ENCODE measurements at places on chromosomes 13 and 19.

DNA sequence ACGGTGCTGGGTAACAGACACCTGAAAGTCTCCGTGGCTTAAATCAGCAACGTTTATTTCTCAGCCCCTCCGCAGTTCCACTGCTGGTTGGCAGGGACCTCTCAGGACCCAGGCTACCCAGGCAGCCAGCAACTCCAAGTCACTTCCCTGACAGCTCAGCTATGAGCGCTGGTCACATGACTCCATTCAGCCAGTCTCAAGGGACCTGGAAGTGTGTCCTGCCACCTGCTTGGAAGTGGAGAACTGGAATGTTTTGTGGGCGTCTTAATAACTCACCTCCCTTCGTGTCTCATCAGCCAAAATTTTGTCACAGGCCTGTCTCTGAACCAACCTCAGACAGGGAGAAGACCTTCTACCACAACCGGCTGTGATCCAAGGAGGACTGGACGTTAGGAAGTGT, 72.8 kb downstream of the DPF1 start:
- DNase-seq: no peak

DNA sequence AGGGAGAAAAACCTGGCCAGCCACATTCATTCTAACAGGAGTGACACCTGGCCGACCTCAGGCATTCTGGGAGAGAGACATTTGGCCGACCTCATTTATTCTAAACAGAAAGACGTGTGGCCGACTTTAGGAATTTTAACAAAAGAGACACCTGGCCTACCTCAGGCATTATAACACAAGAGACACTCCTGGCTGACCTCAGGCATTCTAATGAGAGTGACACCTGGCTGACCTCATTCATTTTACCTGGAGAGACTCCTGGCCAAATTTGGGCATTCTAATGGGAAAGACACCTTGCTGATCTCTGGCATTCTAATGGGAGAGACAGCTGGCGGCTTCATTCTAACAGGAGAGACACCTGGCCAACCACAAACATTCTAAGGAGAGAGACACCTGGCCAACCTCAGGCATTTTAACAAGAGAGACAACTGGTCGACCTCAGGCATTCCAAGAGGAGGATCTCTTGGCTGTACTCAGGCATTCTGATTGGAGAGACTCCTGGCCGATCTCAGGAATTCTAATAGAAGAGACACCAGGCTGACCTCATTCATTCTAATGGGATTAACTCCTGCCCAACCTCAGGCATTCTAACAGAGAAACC, 1353.9 kb downstream of the UQCRFS1 start:
- DNase-seq: no peak

DNA sequence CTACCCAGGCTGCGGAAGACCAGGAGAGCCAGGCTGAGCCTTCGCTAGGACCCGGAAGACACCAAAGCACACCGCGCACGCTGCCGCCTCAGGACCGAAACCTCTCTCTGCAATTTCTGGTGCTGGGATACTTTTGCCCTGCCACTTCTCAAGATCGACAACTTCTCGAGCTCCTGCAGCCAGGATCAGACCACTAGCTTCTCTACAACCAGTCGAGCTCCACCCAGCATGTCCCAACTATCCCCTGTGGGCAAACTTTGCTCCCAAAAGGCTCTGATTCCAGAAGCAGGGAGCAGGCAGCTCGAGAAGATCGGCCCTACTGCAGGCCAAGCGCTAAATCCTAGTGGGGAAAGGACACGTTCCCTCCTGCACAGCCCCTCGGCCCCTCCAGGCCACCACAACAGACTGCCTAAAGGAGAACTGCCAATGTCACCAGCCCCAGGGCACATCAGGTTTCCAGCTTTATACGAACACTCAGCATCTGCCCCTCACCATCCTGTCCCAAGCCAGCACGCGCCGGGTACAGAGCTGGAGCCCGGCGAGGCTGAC, 979 bp downstream of the AKAP8 start:
- DNase-seq: peak; percentile 67

GRCh38 chr13:113876346-113877148, 12.7 kb upstream of the GAS6 start:
- DNase-seq: no peak

DNA sequence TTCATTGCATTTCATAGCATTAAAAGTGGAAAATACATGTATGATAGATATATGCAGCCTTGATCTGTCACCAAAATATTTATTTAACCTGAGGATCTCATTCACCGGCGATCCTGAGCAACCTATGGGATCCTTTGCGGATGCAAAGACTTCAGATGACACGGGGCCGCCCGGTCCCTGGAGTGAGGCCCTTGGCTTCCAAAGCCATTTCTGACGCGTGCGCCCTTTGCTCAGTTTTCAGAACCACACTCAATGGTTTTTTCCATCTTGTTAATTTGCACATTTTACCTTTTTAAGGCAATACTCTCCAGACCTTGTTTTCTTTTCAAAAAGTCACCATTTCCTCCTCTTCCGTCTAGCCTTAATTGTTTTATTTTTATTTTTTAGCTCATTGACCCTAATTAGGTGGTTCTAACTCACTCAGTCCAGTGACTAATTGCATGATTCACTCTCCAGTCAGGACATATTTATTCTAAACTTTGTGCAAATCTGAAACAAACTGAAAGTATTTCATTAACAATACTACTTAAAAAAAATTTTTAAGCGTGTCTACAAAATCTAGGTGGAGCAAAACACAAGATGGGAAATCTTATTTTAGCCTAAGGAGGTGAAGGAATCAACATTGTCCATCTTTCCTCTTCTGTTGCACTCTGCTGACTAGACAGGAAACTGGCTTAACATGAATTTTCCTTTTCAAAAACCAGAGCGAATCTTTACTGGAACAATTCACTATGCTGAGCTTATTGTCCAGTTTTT, 47.9 kb downstream of the COL4A1 start:
- DNase-seq: no peak

DNA sequence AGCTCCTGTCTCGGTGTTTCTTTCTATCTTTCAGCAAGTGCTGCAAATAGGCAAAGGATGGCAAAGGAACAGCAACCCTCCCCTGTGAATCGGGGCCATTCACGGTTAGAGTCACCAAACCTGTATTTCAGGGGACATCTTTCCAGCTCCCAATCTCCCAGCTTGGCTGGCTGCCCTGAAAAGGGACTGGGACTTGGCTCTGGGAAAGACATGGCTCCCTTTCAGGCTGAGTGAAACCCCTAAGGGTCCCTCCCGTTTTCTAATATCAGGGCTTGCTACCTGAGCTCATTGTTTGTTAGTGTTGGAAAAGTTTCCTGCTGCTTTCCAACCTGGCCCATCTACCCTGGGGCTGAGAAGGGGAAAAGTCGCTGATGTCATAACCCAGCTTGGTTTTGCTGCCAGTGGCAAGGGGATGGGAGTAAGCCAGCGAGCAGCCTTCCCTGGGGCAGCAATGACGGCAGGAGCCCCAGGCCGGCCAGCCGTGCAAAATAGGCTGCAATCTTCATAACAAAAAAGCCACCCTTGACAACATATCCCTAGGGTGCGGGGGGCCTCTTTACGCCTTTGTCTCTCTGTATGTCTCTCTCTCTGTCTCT, 29.9 kb downstream of the SERP2 start:
- no peak for DNase-seq

- DNase-seq: no peak
Observed at GRCh38 chr19:55867101-55867500, 30.8 kb downstream of the NLRP4 start.

GRCh38 chr13:96836733-96837132, 157.5 kb downstream of the OXGR1 start:
- no peak for DNase-seq

DNA sequence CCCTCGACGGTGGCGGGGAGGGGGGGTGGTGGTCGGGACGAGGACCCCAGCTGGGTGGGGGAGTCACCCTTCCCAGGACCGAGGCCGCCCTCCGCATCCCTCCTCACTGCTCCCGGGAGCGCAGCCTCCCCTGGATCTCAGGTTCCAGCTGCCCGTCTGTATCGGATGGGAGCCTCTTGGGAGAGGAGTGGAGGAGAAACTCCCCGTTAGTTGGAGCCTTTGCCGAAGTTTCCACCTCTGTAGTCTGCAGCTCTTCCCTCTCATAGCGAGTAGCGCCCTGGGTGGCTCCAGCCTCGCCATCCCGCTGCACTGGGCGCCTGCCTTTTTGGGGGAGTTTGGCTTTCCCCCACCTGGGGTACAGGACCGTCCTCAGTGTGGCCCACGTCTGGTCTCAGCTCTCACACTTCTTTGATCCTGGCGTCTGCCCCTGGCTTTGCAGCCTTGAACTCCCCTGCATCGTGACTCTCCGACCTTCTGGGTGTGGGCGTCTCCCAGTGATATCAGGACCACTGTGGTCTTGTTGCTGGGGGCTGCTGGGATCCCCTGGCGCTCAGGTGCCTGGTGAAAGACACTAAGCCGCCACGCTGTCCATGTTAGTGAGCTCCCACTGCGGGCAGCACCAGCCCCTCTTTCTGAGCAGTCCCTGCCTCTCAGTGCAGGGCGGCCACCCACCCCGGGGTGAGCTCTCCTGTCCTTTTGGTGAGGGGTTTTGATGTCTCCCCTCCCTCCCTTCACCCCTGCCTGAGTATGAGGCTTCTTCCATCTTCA, 1.1 kb downstream of the CNOT3 start:
- DNase-seq: no peak

DNA sequence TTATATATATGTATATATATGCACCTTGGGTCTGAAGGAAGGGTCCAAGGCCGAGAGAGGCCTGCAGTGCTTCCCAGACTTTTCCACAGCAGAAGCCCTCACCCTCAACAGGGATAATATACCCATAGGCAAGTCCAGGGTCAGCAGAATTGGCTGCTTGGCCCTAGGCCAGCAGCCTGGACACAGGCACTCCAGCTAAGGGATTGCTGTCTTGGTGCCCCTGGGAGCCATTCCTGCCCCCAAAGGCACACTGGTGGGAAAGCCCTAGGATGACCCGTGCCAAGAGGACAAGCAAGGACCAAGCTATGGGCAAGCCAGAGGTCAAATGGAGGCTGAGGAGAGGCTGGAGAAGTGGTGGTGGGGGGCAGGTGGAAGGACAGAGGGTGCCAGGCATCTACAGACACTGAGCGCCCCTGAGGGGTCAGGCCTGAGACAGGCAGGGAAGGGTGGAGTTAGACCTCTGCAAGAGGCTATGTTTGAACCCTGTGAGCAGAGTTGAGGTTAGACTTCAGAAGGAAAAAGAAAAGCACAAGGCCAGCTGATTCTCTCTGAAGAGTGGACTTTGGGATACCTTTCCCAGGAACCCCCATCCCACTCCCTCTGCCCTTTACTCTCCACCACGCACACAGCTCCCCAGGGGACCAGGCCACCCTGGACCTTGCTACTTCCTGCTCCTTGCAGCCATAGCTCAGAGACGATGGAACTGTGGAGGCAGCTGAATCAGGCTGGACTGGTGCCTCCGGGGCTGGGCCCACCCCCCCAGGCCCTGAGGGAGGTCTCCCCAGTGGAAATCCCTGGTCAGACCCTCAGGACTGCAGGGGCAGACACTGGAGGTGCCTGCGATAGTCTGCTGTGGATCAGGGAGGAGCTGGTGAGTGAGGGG, at the start of gene ERICH4:
Gene ERICH4 (plus strand): TSS at position 684 of the 883 bp plus-strand sequence. CDS start 14 bp downstream, at position 698.
- DNase-seq: no peak

DNA sequence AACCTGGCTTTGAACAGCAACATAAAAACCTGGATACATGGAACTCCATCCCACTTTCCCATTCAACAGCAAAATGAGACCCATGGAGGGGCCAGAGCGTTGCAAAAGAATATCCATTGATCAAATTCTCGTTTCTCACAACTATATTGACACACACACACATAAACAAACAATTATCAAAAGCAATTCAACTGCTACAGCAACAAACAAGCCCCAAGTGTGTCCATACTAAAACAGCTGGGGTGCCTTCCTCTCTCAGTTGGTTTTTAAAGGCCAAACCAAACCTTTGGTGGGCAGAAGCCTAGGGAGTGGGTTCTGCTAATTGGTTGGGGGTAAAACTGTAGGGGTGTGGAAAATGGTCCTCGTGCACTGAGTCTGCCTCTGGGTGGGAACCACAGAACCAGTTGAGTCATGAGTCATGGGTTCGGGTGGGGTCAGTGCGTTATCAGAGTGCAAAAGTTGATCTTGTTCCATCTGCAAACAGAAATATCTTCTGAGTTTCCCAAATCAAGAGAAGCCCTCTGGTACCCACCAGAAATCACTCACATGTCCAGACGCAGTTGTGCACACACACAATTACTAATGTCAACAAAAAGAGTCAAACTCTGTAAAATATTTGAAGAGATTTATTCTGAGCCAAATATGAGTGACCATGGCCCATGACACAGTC, 18.5 kb downstream of the GPR42 start:
- DNase-seq: no peak

- peak; percentile 59 for DNase-seq
Observed at GRCh38 chr19:55579766-55580621, 654 bp downstream of the ZNF579 start.

DNA sequence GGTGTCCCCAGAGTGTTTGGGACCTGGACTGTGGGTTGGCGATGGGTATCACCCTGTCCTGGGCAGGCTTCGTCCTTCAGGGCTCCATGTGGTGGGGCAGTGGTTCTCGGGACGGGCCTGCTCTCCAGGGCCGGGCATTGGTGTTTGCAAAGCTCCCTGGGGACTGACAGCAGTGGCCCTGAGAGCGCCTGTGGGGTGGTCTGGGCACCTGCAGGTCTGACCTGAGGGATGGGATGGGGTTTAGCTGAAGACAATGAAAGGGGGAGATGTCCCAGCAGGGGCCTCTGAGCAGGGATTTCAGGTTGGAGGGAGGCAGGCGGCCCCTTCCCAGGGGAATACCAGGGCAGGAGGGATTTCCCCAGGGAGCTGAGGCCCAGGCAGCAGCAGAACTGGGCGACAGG, 68.3 kb upstream of the MCF2L start:
- DNase-seq: no peak

- no peak for DNase-seq
Observed at GRCh38 chr19:1424192-1424955, 13.8 kb upstream of the RPS15 start.

DNA sequence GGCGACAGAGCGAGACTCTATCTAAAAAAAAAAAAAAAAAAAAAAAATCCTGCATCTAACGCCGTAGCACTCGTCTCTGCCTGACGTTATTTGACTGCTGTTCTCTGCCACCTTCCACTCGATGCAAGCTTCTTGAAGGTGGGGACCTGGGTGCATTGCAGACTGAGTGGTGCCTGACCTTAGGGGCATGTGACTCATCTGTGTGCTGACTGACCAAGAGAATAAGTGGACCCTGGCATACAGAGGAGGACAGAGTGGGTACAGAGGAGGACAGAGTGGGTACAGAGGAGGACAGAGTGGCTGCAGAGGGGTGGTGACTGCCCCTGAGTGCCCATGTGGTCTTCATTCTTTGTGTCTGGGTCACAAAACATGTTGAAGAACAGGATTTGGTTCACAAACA, 7.6 kb downstream of the WTIP start:
- no peak for DNase-seq

GRCh38 chr19:57269515-57270250, 10.6 kb upstream of the ZNF460 start:
- peak; percentile 74 for DNase-seq

- DNase-seq: no peak
Observed at GRCh38 chr13:43094901-43095300, 71.5 kb downstream of the DNAJC15 start.

- no peak for DNase-seq
Observed at GRCh38 chr19:17138937-17139598, 63.5 kb downstream of the MYO9B start.

DNA sequence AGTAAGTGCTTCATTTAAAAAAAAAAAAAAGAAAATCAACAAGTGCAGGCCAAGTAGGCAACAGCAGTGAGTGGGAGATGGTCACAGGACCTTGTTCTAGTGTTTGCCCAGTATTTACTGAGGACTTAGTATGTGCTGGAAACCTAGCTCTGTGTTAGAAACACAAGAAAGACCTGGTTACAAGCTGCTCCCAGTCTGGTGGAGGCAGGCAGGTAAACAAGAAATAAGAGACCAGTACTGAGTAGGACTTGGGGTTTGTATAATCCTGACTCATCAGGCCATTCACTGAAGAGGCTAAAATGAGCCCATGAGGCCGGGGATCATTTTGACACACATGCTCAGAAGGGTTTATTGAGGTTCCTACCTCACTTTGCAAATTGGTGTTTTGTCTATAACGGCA, 21.5 kb upstream of the SERPINE3 start:
- DNase-seq: no peak
